ENCODE measurements at places on chromosomes 2 and 18. TPM values are rescaled to one million over a fixed set of nuclear protein-coding genes. Genes with fewer than 3 reads are reported as not detected.

ZBTB7C gene
- polyA plus RNA-seq = 12.3 TPM

CAPN14 gene
- 0.13 TPM for polyA plus RNA-seq

CDH2 gene
- polyA plus RNA-seq = 80.9 TPM

KRTCAP3 gene
- polyA plus RNA-seq = 8.6 TPM

PFN4 gene
- polyA plus RNA-seq = 2.6 TPM

CRYBA2 gene
- polyA plus RNA-seq = not detected

SGO2 gene
- 15.7 TPM for polyA plus RNA-seq

DNA sequence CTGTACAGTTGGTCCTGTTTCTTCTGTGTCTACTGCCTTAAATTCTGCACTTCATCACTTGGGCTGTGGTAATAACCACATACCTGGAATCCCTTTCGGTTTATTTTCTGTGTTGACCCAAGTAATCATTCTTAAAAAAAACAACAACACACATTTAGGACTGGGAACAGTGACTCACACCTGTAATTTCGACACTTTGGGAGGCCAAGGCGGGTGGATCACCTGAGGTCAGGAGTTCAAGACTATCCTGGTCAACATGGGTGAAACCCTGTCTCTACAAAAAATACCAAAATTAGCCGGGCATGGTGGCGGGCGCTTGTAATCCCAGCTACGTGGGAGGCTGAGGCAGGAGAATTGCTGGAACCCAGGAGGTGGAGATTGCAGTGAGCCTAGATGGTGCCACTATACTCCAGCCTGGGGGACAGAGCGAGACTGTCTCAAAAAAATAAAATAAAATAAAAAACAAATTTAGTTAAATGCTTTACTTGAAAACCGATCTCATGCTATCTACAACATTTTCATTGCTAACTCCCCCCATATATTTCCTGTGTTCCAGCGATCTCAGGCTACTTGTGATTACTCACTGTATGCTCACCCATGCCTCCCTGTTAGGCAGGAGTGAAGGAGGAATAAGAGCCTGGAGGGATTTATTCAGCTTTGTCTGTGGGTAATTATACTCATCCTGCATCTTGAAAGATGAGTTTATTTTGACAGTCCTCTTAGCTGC lies 18.2 kb downstream of the ACSL3 start:
- DNase-seq = no peak

GRCh38 chr2:223952280-223952968 lies 4.8 kb upstream of the MRPL44 start:
- no peak for DNase-seq

GRCh38 chr18:70333757-70334156 lies 44.9 kb downstream of the SOCS6 start:
- no peak for DNase-seq

- DNase-seq = no peak
Measured at GRCh38 chr2:75431763-75432162, 129.0 kb downstream of the EVA1A start.

DNA sequence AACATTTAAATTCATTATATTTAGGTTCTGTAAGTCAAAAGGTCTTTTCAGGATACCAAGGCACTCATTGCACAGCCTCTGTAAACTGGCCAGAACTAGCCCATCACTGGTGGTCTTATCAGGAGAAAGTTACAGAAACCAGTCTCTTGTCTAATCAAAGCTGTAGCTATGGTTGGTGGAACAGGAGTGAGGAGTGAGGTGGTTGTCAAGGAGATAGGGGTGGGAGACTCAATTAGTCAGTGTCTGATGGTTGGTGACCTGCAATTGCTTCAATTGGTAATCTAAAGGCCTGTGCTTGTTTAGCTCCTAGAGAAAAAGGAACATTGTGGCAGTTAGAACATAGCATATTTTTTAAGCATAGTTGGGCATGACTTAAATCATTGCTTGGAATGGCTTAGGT lies 458.6 kb upstream of the CDH2 start:
- no peak for DNase-seq

GRCh38 chr2:219354582-219354981 lies 22.0 kb upstream of the RESP18 start:
- DNase-seq = no peak

GRCh38 chr2:228917220-228917619 lies 353.9 kb downstream of the PID1 start:
- DNase-seq = no peak

DNA sequence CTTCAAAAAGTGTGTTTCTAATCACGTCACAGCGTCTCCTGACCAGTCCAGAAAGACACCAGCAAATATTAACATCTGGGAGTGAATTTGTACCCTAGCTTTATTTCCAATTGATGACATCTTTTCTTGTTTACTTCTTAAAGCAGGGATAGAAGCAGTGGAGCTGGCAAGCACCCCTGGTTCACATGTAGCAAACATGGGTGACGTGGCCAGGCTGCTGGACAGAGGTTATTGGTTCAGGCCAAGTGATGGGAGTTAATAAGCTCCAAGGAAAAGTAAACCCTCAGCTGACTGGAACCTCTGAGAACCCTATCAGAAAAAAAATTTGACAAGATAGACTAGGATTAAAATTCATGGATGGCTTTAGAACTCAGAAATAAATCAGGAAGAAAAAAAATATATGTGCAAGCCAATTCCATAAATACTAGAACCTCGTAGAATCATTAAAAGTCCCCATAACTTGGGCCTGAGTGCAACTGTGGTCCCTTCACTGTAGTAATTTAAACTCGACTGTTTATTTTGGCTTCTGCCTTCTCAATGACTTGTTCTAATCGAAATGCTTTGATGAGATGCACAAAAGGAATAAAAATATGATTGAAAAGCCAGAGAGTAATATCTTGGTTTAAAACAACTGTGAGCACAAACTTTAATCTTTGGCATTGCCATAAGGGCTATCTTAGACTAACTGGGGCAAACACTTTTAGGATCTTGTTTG lies 121.5 kb upstream of the CTAGE1 start:
- DNase-seq = no peak

GRCh38 chr2:72142570-72143440 lies 4.9 kb downstream of the CYP26B1 start:
- DNase-seq = peak; percentile 65

GRCh38 chr18:13470516-13471197 lies 252.1 kb downstream of the LDLRAD4 start:
- DNase-seq = no peak

GRCh38 chr2:23541503-23542229 lies 156.7 kb downstream of the KLHL29 start:
- no peak for DNase-seq

DNA sequence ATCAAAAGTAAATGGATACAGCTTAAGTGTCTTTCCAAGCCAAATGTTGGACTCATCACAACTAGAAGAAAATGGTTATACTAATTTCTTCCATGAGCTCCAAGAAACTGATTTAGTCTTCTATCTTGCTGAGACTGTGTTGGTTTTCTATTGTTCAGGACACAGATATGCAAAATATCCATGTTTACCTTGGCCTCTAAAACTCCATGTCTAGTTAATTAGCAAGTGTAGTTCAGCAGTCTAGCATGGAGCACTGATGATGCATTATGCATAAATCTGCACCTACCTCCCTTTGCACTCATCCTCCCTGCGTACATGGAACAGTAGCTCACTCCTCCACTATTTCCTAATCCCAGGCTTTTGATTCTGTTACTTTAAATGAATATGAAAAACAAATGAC lies 731.4 kb upstream of the CHAC2 start:
- no peak for DNase-seq

GRCh38 chr2:62340994-62341484 lies 145.1 kb downstream of the B3GNT2 start:
- DNase-seq = no peak

DNA sequence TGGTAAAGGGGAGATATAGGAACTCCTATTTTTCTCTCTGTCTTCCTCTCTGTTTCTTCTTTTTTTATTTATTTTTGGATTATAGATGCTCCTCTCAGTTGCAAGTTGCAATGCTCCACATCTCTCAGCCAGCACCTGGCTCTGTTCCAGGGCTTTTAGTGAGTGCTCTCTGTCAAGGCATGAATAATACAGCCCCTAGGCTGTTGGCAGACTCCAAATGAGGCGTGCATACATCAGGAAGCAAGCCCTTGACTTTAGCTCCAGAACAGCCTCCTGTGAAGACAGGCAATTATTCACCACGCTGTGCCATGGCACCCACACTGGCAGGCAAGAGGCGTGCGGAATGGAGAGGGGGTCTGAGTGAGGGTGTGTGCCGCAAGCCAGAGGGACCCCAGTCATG lies 228.1 kb upstream of the PXDN start:
- peak; percentile 51 for DNase-seq

DNA sequence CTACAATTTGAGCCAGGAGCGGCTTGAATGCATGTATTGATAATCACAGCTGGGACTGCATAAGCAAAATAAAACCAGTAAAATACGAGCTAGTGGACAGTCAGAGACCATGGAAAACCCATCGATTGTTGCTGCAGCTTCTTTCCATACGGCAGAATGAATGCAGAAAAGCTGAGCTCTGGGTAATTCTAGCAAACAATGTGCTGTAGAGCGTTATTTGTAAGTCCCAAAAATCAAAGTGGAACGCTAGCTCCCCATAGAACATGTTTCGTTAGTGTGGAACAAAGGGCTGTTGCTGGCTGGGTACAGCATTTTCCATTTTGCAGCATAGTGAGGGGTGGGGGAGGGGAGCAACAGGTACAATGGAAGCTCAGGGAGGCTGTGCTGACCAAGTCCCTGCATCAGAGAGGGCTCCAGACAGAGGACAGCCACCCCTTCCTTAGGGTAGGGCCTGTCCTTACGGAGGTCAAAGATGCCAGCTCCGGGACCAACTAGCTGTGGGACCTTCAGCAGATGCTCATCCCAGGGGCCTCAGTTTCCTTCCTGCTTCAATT lies 74.1 kb downstream of the BOD1L2 start:
- DNase-seq = no peak

GRCh38 chr2:235851828-235852525 lies 316.2 kb downstream of the GBX2 start:
- no peak for DNase-seq

- DNase-seq = no peak
Measured at GRCh38 chr18:10290638-10291235, 163.7 kb upstream of the APCDD1 start.

- DNase-seq = no peak
Measured at GRCh38 chr18:70234667-70235459, 29.4 kb upstream of the RTTN start.

GRCh38 chr18:54696616-54697293 lies 105.7 kb downstream of the DYNAP start:
- no peak for DNase-seq

Measured in renal cortex interstitium (tissue), 15 donors.